Stimulated activated naive CD8-positive, alpha-beta T cell treated with anti-CD3 and anti-CD28 coated beads, Interleukin-15, amount 100 ng/mL, for 72 hours (primary cell): ENCODE measurements at places on chromosomes 1 and 21.

DNA sequence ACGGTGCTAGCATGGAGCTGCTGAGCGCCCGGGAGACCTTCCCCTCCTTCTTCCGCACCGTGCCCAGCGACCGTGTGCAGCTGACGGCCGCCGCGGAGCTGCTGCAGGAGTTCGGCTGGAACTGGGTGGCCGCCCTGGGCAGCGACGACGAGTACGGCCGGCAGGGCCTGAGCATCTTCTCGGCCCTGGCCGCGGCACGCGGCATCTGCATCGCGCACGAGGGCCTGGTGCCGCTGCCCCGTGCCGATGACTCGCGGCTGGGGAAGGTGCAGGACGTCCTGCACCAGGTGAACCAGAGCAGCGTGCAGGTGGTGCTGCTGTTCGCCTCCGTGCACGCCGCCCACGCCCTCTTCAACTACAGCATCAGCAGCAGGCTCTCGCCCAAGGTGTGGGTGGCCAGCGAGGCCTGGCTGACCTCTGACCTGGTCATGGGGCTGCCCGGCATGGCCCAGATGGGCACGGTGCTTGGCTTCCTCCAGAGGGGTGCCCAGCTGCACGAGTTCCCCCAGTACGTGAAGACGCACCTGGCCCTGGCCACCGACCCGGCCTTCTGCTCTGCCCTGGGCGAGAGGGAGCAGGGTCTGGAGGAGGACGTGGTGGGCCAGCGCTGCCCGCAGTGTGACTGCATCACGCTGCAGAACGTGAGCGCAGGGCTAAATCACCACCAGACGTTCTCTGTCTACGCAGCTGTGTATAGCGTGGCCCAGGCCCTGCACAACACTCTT is 1.1 kb downstream of the TAS1R3 start:
- DNase-seq = no peak

DNA sequence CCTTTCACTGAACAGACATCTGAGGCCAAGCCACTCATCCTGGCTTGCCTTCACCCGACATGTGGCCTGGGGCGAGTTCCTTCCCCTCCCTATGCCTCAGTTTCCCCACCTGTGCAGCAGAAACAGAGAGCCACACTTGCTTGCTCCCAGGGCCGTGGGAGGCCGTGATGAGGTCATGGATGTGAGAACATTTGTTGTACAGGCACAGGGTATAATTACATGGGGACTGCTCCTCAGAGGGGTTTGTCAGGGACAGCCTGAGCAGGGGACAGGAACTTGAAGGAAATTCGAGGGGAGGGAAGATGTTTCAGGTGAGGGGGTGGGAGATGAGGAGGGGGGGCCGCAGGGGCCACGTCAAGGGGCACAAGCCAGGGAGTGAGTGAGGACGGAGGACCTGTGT is 56.1 kb downstream of the ALPL start:
- no peak for DNase-seq

DNA sequence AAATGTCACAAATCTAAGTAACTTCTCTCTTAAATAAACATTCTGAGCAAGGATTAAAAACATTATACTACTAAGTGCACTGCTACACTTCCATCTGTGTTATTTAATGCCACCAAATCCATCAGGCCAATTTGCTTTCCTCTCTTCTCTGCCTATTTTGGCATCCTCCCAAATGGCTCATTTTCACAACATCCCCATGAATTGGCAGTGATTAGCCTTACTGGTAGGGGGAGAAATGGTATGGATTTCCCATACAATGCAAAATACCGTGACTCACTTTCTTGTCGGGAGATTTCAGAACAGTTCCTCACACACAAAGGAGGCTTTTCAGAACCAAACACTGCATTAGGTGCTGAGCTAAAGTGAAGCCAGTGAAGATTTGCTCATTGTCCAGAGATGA is 195.7 kb downstream of the MIS18A start:
- no peak for DNase-seq

DNA sequence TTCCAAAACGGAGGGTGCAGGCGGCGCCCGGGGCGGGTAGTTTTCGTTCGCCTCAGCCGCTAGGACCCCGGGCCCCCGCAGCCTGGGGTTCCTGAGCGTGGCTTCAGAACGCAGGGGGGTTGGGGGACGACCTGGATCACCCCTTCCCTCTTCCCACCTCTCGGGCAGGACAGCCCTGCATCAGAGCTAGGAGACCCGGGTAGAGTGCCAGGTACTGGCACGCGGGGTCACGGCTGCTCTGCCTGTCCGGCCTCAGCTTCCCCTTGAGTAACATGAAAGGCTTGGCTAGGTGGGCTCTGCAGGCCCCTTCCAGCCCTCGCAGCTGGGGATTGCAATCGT is 484 bp downstream of the DFFB start:
- no peak for DNase-seq

- DNase-seq = peak; percentile 46
Measured at GRCh38 chr1:19074361-19074901, 118.0 kb upstream of the IFFO2 start.

DNA sequence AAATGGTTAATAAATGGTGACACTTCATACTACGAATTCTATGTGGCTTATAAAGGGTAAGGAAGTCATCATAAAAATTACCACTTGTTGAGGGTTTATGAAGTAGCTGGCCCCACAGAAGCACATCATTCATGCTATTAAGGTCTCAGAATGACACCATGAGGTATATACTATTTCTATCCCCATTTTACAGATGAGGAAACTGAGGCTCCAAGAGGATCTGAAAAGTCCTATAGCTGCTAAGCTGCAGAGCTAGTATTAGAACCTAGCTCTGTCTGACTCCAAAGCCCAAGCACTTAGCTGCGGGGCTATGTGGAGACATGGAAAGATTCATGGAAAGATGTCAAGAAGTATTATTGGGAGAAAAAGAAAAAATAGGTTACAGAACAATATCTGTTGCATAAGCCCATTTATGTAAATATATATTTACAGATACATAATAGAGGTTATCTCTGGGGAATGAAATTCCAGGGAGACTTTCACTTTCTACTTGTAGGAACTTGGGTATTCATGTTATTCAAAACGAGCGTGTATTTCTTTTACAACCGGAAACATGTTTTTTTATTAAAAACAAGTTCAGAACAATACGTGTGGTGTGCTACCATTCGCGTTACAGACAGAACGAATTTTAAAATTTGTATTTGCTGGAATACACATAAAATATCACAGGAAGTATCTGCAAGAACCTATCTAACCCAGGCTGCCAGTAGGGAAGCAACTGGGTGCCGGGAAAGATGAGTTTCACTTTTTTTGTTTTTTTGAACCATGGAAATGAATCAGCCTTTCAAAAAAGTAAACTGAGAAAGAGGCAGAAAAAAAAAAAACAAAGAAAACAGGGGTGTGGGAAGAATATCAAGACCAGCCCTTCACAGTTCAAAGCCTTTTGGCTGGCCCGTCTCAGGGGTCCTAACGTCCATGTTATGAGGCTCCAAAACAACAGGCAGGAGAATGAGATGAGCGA is 13.4 kb downstream of the SPOCD1 start:
- DNase-seq = no peak

DNA sequence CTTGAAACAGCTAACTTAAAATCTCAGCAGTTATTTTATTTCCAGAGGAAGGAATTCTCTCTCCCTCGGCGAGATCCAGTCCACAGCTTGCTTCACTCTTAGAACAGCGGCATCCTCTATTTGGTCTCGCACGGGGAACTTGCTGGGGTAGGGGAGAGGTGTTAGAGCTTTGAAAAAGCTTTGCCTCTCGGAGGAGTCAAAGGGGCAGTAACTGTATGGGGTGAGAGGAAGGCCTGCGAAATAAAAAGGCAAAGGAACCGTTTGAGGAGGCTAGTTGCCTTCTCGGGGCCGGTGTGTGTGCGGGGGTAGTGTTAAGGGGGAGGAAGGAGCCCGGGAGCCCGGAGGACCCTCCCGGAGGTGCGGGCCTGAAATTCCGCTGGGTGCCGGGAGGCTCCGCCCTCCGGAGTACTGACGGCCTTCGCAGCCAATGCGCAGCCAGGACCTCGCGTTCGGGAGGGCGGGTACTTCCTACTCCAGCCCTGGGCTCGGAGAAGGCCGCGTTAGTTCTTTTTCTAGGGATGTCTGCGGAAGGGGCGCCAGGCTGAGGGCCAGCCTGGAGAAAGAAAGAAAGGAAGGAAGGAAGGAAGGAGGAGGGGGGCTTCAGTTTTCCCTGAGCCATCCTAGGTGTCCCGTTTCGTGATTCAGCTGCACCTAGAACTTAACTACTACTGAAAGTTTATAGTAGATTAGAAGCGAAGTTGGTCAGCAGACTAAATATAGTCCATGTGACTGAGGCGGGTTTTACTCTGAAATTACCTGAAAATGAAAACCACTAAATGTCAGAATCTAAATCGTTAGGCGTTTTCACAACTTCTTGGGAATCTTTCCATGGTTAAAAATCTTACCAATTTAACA is 2.2 kb downstream of the NEK7 start:
- peak; percentile 84 for DNase-seq

GRCh38 chr1:29240986-29241385 is 4.7 kb downstream of the PTPRU start:
- no peak for DNase-seq

DNA sequence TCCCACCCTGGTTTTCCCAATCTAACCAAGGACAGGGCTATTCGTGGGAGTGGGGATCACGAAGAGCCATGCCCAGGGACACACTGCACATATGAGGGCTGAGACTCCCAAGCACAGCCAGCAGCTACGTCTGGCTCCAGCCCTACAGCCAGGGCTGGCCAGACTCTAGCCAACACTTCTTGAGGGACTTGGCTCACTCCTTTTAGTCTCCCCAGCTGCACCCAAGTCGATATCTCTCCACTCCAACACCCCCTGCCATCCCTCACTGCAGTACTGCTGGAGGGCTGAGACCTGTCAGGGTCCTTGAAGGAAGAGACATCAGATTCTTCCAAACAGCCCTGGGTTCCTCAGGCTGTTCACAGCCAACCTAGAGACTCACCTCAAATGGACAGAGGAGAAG is 62.6 kb downstream of the CD46 start:
- DNase-seq = no peak

DNA sequence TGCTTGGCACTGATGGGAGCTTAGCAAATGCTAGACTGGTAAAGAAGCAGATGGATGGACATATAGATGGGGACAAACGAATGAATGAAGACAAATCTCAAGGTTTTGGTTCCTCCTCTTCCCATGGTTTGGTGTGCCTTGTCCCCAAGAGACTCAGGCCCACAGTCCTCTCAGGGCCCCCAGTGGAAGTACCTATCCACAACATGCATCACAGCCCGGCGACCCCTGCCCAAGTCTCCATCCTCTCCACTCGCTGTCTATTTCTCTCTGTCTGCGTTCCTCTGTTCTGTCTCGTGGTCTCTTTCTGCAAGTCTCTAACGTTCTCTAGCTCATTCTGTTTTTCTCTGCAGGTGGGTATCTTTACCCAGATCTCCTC is 85.8 kb downstream of the GLIS1 start:
- DNase-seq = no peak

- no peak for DNase-seq
Measured at GRCh38 chr1:106173101-106173500, 883.4 kb upstream of the PRMT6 start.

GRCh38 chr1:94418664-94419655 is 771 bp downstream of the ABCD3 start:
- DNase-seq = peak; percentile 10

DNA sequence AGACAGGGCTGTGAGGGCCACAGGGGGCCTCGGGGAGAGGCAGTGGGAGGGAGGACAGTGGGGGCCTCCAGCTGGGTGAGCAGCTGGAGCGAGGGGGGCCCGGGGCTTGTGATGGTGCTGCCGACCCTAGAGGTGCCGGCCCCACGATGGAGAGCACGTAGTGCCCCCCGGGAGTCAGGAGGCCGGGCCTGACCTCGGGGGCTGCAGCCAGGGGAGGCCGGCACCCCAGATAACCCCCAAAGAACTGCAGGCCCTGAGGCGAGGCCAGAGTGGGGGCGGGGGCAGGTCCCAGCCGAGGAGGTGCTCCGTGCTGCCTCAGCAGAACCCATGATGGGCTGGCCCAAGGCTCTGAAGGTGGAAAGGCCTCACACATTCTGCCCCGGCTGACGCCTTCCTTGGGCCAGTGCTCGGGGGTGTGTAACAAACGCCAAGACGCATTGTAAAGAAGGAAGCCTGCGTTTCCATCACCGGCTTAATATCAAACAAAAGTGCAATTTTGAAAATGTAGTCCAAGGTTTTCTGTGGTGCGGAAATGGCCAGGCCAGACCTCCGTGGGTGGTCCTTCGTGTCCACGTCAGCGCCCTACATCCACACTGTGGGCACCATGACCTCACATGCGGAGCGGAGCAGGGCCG is 55.2 kb downstream of the COL6A1 start:
- no peak for DNase-seq

DNA sequence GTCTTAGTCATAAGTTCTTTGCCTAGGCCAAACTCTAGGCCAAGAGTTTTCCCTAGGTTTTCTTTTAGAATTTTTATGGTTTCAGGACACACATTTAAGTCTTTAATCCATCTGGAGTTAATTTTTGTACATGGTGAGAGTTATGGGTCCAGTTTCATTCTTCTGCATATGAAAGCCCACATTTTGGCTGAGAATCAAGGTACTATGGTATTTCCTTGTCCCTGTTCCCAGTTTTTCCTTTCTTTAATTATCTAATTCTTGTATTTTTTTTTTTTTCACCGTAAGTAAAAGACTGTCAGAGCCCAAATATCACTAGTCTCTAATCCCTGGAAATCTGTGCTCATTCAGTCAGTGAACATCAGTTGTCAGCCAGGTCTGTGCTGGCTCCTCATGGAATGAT is 105.4 kb downstream of the MAP3K21 start:
- DNase-seq = no peak
